A549 treated with GW870086 at 1 μM for 4 hours (cell line): ENCODE measurements at places on chromosomes 6 and 20. TPM values are rescaled to one million over a fixed set of nuclear protein-coding genes. Genes with fewer than 3 reads are reported as not detected.

Gene NR2E1
- total RNA-seq, result 0.06 TPM in 1 of 5 replicates, not detected in the others

Gene TMEM170B
- 0.59 to 0.86 TPM (median 0.78 TPM) in 5 replicates for total RNA-seq

Gene STK35
- total RNA-seq, result 11.5 to 12.6 TPM (median 12.2 TPM) in 5 replicates

Gene LKAAEAR1
- 0.95 to 2.2 TPM (median 1.1 TPM) in 5 replicates for total RNA-seq

Gene SLX4IP
- 2.0 to 3.0 TPM (median 2.4 TPM) in 5 replicates for total RNA-seq

Gene CLIC5
- total RNA-seq, result 0.10 TPM in 1 of 5 replicates, not detected in the others

Gene PRDM13
- total RNA-seq, result 0.81 to 1.2 TPM (median 0.87 TPM) in 5 replicates

Gene OCSTAMP
- total RNA-seq, result not detected in 5 replicates

Gene LY6G6F
- total RNA-seq, result not detected in 5 replicates

Gene RAMACL
- 0.09 to 0.43 TPM (median 0.13 TPM) in 4 of 5 replicates, not detected in the other for total RNA-seq

Gene ADAM33
- 0.05 to 0.13 TPM (median 0.07 TPM) in 3 of 5 replicates, not detected in the others for total RNA-seq

Gene SLC4A11
- total RNA-seq, result 7.9 to 10.2 TPM (median 9.2 TPM) in 5 replicates
